ENCODE measurements at places on chromosomes 16 and 17.

GRCh38 chr16:66211651-66212050 lies 154.8 kb upstream of the CDH5 start:
- no peak for DNase-seq

DNA sequence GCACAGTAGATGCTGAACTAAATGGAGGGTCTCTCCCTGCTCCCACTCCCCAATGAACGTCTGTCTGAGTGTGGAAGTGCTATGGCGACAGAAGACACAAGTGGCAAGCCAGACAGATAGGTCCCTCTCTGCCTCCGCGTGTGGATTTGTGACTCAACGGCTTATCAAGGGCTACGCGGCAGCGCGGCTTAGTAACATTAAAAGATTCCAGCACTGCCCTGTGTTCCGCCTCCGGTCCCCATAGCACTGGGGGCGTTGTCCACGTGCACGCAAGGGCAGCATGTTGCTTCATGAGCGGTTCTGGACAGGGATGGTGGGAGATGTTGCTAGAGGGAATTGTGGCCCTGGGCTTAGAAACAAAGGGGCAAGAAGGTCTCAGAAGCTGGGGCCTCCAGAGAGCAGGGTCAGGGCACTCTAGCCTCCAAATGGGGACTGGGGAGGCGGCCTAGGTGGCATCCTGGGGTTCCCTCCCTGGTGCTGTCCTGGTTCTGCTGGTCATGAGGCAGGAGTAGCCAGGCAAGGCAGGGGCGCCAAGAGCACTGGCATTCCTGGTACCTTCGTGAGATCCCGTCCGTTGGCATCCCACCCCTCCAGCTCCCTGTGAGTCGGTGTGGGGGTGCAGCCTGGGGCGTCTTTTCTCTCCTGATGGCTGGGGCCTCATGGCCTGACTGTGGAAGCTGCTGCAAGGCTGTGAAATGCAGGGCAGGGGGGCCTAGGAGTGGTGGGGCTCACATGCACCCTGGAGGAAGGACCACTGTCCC lies 9.1 kb downstream of the CRHR1 start:
- DNase-seq: no peak

DNA sequence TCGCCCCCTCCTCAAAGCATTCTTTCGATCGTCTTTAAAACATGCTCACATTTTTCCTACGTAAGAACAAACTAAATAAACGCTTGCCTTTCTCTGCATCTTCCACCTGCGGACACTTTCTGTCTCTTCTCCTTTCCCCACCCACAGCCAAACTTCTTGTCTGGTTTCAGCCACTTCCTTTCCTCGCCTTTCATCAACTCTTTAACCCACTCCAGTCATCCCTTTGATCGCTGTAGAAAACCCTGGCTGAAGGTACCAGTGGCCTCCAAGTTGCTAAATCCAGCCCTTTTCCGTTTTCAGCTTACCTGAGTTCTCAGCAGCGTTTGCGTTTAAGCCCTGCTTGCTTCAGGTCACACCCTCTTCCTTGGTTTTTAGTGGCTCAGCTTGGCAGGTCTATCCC lies 483 bp downstream of the RPA1 start:
- peak; percentile 15 for DNase-seq

GRCh38 chr17:4940555-4941318 lies 669 bp downstream of the RNF167 start:
- DNase-seq: peak; percentile 87

DNA sequence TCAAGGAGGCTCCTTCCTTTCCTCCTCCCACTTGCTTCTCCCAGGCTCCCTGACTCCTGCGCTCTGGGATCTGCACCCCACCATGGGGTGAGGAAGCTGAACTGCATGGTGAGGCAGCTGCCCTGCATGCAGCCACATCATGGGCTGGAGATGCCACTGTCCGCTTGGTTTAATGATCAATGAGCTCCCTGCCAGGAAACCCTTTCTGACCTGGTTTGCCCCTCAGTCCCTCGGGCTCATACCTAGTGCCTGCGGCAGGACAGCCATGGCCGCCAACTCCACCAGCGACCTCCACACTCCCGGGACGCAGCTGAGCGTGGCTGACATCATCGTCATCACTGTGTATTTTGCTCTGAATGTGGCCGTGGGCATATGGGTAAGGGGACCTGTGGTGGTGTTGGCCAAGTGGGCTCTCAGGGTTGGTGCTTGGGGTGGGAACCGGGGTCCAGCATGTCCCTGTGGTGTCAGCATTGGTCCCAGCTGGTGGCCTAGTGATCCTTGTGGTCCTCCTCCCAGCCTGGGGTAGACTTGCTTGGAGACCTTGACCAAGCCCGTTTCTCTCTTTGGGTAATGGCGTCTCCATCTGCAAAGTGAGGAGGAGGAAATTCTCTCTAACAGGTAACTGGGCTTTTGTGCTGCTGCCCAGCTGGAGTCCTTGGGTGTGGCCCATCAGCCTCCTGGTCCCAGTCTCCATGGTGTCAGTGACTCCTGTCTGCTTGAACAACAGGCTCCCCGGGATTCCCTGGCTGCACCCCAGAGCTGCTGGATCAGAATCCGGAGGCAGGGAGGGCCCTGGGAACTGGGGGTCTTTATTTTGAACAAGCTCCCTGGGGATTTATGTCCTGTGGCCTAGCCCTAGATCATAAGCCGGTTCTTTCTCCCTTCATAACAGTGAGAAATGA lies at the start of gene SLC5A10:
SLC5A10 (plus strand) TSS at position 225 of the 902 bp plus-strand sequence; CDS start at position 266, 41 bp downstream.
- DNase-seq: no peak

- peak; percentile 94 for DNase-seq
These were observed at the start of gene USP22 for GRCh38 chr17:21042458-21043295. Gene USP22 (minus strand): TSS chr17:21043011. CDS start chr17:21042835, 176 bp downstream.

GRCh38 chr17:16988749-16989229 lies 16.9 kb upstream of the TNFRSF13B start:
- no peak for DNase-seq

DNA sequence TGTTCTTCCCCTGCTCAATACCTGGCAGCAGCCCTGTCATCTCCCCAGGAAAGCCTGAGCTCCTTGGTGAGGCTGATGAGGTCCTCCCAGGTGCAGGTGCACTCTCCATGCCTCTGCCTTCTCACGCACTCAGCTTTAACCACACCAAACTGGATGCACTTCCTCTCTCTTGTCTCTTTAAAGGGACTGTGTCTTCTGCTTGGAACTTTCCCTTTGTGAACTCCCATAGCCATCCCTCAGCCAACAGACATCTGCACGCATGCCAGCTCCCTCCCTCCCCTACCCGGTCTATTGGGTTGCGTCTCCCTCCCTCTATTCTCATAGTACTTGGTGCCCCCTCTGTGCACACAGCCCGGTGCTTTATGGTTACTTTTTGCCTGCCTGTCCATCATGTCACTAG lies 231.2 kb downstream of the MSI2 start:
- DNase-seq: no peak

GRCh38 chr16:64648282-64648681 lies 473.6 kb downstream of the CDH11 start:
- no peak for DNase-seq

DNA sequence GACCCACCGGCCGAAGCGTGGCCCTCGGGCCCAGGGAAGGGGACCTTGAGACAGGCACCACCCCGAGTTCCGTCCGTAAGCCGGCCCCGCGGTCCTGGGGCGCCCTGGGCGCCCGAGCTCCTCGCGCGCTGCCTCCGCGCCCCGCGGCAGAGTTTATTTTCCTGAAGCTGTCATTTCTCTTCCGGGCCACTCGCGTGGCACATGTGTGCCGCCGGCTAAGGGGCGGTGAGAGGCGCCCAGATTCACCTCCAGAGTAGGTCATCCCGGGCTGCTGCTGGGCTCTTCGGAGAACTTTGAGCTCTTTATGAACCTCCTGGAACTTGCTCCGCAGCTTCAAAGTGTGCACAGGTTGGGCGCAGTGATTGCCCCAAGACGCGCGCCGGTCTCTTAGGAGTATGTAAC lies 489 bp downstream of the ZC3H18 start:
- DNase-seq: peak; percentile 18

GRCh38 chr16:22813223-22813947 lies 577 bp upstream of the HS3ST2 start:
- DNase-seq: peak; percentile 65

DNA sequence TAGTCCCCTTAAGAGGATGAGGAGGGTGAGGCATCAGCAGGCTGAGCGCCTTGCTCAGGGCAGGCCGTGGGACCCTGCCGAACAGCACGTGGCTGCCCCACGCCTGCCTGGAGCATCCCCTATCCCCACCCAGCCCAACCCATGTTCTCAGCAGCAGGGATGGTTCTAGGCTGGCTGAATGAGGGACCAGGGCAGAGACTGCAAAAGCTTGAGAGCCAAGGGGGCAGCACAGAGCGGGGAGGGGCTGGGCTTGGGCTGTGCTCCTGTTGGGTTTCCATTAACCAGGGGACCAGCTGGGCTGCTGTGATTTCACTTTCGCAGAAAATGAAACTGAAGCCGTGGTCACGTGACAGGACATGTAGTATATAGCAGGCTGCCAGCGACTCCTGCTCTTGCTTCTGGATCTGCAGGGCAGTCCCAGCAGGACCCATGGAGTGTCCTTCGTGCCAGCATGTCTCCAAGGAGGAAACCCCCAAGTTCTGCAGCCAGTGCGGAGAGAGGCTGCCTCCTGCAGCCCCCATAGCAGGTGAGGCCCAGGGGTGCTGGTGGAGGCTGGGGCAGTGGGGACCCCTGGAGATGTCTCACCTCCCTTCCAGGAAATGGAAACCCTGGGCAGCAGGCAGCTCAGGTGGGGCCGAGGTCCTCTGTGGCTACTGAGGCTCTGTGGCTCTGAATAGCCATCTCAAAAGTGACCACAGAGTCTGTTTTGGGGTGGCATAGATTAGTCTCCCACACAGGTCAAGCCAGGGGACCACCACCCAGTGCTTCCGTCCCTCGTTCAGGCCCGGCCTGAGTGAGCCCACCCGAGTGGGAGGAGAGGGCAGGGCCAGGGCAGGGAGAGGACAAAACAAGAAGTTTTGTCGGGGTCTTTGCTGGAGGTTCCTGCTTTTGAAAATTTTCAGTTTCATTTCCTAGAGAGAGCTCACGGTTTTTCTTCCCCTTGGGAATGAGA lies 2.9 kb downstream of the RNF213 start:
- DNase-seq: peak; percentile 42

GRCh38 chr17:39953471-39953888 lies 9.3 kb upstream of the GSDMA start:
- DNase-seq: no peak
